Muscle of arm (tissue), 14 donors: ENCODE measurements at places on chromosomes 13 and 19. TPM values are rescaled to one million over a fixed set of nuclear protein-coding genes. Genes with fewer than 3 reads are reported as not detected.

GRCh38 chr19:48798937-48799336 lies 11.9 kb downstream of the BCAT2 start:
- DNase-seq = no peak

The CGB7 gene
- polyA plus RNA-seq = 1.9 TPM

DNA sequence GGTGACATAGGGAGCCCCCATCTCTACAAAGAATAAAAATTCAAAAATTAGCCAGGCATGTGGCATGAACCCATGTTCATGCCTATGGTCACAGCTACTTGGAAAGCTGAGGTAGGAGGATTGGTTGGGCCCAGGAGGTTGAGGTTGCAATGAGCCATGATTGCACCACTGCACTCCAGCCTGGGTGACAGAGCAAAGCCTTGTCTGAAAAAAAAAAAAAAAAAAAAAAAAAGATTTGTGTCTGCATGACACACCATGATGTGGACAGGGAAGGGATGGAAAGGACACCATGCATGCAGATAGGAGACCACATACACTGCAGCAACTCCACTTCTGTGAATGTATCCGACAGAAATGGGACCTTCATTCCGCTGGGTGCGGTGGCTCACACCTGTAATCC lies 34.0 kb upstream of the HOMER3 start:
- DNase-seq = no peak

The CD33 gene
- 4.5 TPM for polyA plus RNA-seq

DNA sequence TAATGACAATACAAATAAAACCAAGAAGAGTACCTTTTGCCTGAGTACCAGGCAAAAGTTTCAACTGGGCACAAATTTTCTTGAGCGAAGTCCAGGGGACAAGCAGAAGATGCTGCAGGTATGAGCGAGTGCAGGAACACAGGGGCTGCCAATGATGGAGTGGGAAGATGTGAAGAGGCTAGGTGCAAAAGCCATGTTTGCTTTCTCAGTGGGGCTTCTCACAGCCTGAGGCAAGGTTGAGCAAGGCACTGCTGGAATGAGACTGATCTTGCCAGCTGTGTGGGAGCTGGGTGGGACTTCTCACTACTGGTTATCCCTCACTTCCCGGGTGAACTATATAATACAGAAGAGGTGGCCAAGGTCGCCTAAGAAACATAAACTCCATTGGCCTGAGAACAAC lies 1200.7 kb downstream of the SLITRK1 start:
- no peak for DNase-seq

DNA sequence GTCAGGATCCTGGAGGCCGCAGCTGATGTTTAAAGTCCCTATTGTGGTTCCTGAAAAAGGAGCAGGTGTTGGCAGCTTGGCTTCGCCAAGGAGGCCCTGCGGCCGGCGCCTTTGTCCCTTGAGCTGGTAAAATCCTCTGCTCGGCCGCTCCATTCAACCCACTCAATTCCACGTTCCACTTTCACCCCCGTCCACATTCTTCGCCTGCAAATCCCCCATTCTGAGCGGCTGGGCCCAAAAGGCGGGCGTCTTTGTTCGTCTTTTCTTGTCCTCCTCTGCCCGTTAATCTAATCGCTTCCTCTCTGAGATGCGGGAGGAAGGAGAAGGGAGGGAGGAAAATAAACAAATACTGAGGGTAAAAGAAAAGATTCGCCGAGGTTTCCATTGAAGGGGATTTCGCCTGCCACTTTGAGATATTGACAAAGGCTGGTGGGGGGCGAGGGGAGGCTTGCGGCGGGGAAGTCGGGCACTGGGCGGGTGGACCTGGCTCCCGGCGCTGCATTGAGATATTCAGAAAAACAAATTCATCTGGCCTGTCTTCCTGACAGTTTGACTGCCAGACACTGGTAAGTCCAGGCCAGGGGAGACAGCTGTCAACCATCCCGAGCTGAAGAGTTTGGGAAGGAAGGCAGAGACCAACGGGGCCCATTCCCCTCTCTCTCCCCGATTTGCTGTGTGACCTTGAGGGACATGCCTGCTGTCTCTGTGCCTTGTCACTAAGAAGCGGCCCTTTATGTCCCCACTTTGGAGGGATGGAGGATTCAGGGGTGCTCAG lies 37.6 kb downstream of the ZNRF4 start:
- DNase-seq = no peak

The MUC16 gene
- 0.09 TPM for polyA plus RNA-seq

GRCh38 chr19:43901395-43902390 lies 33.4 kb downstream of the ZNF45 start:
- DNase-seq = peak; percentile 84

- no peak for DNase-seq
These were observed 37.3 kb downstream of the KDM4B start for GRCh38 chr19:5006201-5006600.

GRCh38 chr19:10352764-10353671 lies 13.6 kb upstream of the ICAM3 start:
- peak; percentile 36 for DNase-seq

The DZIP1 gene
- 26.6 TPM for polyA plus RNA-seq

GRCh38 chr19:45934551-45935230 lies 20.1 kb upstream of the NANOS2 start:
- no peak for DNase-seq

The CYP4F12 gene
- 0.73 TPM for polyA plus RNA-seq

- peak; percentile 25 for DNase-seq
These were observed 409.4 kb downstream of the DACH1 start for GRCh38 chr13:71457645-71458044.

The MTMR6 gene
- 13.4 TPM for polyA plus RNA-seq

DNA sequence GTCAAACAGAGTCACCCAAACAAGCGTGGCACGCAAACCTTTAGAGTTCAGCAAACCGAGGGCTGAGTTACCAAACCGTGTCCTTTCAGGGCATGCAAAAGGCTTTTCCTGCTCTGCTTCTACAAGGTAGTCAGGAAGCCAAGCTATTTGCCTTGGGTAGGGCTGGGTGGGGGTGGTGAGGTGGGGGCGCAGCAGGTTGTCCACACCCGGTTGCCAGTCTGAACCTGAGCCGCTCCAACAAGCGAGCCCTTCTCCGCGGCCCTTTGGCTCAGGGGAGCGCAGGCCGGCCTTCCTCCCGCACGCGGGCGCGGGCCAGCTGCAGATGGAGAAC lies 347 bp upstream of the CLDN10 start:
- no peak for DNase-seq

GRCh38 chr13:33978653-33979052 lies 160.7 kb downstream of the RFC3 start:
- DNase-seq = no peak

The PALM3 gene
- 0.67 TPM for polyA plus RNA-seq

DNA sequence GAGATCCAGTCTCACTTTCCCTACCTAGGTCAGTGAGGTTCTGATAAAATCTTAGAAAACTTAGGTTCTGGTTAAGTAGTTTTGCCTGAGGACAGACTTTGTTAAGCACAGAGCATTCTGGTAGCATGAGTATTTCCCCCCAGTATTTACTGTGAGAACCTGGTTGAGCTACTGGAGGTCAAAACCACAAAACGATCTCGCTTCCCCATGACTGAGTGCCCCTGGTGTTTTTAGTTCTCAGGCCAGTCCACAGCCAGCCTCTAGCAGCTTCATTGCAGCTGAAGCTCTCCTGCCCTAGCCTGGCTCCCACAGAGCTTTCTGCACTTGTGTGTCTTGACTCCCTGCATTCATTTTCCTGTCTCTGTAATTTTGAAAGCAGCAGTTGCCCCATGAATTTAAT lies 1138.2 kb downstream of the UQCRFS1 start:
- DNase-seq = no peak
